ENCODE measurements at places on chromosomes 2 and 18. TPM values are rescaled to one million over a fixed set of nuclear protein-coding genes. Genes with fewer than 3 reads are reported as not detected.

PLGLB1 gene
- 0.99 TPM for total RNA-seq

EVX2 gene
- total RNA-seq: not detected

CNDP1 gene
- total RNA-seq: not detected

BUB1 gene
- 3.9 TPM for total RNA-seq

UGT1A3 gene
- not detected for total RNA-seq

RAMP1 gene
- 16.4 TPM for total RNA-seq

Data from fibroblast of lung (primary cell).